Activated T-helper 1 cell treated with anti-CD3 and anti-CD28 coated beads, Interleukin-2, amount 50 U/mL, for 16 hours (primary cell): ENCODE measurements at places on chromosomes 2 and 18.

- DNase-seq: no peak
Observed at GRCh38 chr2:75476761-75477160, 84.0 kb downstream of the EVA1A start.

DNA sequence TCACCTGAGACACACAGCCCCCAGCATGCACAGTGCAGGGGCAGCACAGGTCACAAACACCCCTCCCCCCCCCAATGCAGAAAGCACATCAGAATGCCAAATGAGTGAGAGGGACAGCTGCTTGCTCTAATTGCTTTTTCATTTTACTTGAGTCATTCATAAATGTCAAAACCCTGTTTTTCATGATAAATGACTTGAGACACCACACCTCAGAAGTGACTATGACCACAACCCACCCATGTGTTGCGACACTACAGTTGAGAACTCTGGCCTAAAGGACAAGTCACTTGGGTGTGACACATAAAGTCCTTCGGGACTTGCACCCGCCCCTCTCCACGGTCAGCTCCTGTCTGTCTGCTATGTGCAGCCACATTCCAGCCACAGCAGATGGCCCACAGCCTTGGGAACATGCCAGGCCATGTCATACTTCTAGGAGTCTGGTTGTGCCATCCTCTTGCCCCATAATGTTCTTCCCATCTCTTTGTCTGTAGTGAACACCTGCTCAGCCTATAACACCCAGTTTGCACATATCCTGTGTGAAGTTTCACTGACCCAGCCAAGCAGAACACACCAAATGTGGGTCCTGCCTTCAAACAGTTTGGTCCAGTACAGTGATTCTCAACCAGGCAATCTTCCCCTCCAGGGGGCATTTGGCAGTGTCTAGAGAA, 30.2 kb upstream of the RIOK3 start:
- DNase-seq: no peak

- DNase-seq: no peak
Observed at GRCh38 chr2:236675051-236675450, 105.4 kb downstream of the ACKR3 start.

DNA sequence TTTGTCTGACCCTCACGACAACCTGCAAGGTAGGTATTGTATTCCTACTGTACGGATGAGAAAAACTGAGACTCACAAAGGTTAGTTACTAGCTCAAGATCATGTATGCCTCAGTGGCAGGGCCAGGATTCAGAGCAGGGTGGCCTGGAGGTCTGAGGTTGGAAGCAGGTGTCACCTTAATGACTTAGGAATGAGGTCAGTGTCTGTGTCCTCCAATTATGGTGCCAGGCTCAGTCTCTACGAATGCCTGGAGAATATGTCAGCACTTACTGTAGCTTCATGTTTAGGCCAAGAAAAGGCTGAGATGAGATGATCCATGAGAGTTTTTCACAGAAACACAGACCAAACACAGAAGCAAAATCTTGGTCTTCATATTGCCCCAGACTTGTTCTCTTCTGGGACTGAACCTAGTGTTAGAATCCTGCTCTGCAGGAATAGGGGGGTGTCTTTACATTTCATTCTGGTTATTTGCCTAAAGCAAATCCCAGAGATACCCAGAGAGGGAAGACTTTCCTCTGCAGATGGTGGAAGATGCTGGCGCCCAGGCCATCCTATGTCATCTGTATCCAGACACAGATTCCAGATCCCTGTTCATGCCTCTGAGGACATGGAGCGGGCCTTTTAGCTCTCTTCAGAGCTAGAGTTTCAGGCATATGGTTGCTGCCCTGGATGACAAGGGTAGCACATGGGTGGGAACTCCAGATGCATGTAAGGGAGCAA, 16.3 kb upstream of the RAB10 start:
- no peak for DNase-seq

- DNase-seq: no peak
Observed at GRCh38 chr2:220078439-220078838, 451.0 kb downstream of the SLC4A3 start.

DNA sequence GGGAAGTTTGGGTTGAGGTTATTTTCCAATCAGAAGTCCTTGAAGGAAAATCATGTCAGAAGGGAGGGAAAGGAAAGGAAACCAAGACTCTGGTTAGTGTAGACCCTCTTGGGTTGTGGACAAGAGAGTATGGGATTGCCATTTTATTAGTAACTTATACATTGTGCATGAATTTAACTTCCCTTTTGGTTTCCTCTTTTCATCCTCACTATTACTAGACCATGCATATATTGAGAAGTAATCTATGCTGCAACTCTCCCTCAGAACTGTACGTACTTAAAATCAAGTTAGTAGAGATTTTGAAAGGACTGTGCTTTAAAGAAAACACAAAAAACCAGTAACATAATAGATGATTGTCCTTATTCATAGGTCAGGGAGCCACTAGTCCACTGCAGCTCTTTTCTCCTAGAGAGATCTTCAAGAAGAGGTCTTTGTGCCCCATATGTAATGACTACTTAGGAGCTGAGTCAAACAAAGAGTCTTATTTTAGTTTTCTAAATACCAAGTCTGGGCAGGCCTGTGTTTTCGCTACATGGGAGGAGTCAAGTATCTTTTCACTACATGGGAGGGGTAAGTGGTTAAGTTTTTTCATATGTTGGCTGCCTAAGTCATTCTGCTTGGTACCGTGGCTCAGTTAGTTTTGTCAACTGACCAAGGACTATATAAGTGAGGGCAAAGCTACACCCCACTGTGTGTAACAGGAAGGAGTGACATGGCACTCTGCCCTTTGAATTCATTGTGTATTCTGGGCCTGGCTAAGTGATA, 25.2 kb upstream of the FAM117B start:
- DNase-seq: no peak

GRCh38 chr18:48153613-48154481, 223.4 kb upstream of the SMAD2 start:
- DNase-seq: no peak

DNA sequence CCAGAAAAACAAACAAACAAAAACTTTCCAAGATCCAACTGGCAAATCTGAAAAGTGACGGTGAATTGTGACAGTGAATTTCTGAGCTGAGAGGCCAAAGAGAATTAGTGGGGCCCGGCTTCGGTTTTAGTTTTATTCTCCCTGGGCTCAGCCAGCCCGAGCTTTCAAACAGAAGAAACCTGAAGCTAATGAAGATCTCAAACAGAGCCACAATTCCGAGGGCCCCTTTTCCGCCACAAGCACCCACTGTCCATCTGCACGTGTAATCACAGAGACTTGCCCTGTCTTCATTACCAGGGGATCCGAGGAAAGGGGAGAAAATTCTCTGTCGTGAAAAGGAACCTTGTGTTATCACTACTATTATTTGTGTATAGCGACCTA, 4.2 kb upstream of the ONECUT2 start:
- no peak for DNase-seq
